ENCODE measurements at places on chromosomes 1 and 21.

DNA sequence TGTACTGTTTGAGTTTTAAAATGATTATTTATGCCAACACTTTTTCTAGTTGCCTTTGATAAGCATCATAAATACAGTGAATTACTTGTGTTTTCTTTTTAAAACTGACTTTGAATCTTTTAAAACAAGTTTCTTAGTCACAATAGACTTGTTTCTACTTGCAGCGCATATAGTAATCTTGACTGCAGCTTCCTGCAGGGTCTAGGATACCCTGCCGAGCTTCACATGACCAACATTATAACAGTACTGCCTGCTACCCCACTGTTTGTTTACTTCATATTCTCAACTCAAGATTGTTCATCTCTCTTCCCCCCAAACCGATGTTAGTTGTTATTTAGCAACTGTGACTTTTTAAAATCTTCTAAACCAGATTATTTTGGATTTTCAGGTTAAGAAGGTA, 751.3 kb upstream of the NEGR1 start:
- DNase-seq: no peak

DNA sequence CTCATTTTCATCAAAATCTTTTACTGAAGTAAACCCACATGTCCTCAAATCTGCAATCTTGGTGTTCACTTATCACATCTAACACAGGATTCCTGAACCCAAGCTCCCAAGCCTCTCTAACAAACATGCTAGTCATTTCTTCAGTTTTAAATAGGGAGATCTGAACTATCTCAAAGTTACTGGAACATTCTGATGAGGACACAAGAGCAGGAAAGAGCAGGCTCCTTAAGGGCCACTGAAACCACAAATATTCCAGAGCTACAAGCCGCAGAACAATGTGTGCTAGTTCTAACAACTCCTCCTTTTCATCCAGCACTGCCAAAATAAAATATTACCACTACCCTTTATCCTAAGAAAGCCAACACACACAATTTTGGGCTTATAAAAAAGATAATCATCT, 38.9 kb downstream of the WARS2 start:
- no peak for DNase-seq

- DNase-seq: no peak
Observed at GRCh38 chr1:12359359-12360133, 129.7 kb downstream of the VPS13D start.

- DNase-seq: peak; percentile 49
Observed at GRCh38 chr1:41739061-41739955, 179.4 kb downstream of the HIVEP3 start.

DNA sequence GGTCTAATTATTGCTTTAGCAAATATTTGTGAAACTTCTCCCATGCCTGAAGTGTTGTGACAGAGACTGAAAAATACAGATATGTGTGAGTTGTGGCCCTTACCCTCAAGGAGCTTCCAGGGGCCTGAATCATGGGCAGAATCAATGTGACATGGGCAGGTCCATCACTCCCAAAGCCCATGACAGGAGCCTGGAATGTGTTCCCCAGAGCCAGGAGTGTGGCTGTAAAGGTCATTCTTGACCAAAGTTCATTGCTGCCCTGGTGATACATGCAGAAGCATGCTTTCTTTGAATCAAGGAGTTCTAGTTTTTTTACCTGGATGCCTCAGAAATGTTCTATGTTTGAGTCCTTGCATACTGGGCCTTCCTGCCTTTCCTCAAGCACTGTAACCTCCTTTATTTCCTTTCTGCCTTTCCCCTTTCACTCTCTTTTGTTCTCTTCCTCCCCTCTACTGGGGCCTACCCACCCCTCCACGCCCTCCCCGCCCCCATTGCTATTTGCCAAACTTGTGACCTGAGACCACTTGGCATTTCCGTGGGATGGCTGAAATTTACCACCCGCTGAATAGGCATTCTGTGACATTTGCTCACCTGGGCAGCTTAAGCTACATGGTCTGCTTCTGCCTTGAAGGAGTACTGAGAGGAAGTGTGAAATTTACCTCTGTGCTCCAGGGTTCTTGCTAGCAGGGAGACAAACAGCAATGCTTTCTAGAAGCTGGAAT, 19.7 kb downstream of the PBX1 start:
- no peak for DNase-seq

DNA sequence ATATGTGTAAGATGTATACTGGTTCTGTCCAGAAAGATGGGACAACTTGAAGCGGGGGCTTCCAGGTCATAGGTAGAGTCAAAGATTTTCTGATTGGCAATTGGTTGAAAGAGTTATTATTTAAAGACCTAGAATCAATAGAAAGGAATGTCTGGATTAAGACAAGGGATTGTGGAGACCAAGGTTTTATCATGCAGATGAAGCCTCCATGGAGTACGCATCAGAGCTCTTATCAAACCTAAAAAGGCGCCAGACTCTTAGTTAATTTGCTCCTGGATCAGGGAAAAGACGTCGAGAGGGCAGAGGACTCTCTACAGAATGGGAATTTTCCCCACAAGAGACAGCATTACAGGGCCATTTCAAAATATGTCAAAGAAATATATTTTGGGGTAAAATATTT, 23.7 kb upstream of the ETV3 start:
- no peak for DNase-seq

- peak; percentile 44 for DNase-seq
Observed at GRCh38 chr1:19811206-19811851, 3.8 kb downstream of the RNF186 start.

GRCh38 chr1:217164403-217164802, 441.2 kb upstream of the ESRRG start:
- no peak for DNase-seq

- no peak for DNase-seq
Observed at GRCh38 chr1:205260948-205261732, 33.4 kb downstream of the TMCC2 start.

- no peak for DNase-seq
Observed at GRCh38 chr1:31926853-31927660, 11.1 kb downstream of the PTP4A2 start.

DNA sequence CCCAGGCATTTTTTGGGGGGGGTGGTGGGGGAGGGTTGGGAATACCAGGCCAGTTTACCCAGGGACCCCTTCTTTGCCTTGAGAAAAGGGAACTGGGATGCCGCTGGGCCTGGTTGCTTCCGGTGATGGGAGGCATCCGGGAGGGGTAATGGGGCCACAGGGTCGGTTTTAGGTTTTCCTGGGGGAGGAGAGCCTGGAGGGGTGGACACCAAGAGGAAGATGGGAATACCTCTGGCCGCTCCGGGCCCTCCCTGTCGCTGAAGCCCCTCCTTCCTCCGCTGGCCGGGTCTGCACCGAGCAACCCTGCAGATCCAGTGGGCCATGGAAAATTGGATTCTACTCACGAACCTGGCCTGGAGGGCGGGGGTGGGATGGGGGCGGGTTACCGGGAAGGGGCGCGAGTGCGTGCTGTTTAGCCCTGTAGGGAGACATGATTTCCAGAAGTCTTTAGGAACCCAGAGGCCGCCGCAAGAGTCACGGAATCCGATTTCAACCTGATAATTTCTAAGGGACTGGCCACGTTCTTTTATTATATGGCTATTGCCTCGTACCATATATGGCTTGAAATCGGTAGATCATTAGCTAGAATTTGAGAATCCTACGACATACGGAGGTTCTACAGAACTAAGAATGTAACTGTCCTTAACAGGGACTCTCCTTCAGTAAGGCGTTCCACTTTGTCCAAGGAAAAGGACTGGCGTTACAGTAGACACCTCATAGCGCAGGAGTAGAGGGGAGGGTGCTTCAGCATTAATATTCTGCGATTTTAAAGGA, 749 bp downstream of the AKIRIN1 start:
- DNase-seq: no peak

- no peak for DNase-seq
Observed at GRCh38 chr1:81998165-81998564, 197.4 kb downstream of the ADGRL2 start.

DNA sequence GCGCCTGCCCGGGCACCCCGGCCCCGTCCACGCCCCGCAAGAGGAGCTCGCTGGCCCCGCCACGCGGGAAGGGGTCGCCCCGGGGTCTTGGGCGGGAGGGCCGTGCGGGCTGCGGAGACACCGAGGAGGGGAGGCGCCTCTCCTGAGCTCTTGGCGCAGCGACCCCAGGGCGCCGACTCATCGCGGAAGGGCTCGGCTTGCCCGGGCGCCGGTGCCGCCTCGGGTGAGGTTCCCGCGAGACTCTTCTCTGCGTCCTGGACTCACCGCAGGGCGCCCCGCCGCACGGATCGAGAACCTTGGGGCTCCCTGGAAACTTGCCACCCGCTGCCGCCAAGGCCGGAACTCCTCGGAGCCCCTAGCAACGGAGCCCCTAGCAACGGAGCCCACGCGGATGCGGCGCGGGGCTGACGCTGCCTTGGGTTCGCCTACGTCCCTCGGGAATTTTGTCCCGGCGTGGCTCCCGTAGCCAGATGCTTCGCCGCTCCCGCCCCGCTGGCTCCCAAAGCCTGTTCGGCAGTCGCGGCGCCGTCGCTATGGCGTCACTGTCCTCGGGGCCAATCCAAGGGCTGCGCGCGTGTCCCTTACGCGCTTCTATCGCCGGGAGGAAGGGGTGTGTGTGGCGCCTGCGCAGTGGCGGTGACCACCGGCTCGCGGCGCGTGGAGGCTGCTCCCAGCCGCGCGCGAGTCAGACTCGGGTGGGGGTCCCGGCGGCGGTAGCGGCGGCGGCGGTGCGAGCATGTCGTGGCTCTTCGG, at the start of gene ATAD3A:
TSS of gene ATAD3A (plus strand) at position 630 of the 753 bp plus-strand sequence. CDS start at position 737, 107 bp downstream.
- DNase-seq: peak; percentile 97

DNA sequence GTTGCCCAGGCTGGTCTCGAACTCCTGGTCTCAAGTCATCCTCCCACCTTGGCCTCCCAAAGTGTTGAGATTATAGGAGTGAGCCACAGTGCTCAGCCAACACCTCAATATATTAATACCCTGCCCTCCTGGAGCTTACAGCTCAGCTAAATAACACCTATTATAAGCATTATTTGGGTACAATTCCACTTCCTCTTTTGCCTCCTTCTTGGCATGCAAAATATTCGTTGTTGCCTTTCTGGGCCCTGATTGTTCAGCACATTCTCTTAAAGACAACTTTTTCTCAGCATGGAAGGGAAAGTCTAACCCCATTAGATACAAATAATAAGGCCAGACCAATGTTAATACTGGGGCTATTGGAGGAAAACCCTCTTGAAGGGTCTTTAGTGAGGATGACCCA, 2.8 kb downstream of the PAQR7 start:
- no peak for DNase-seq

GRCh38 chr1:48726139-48726538, 50.6 kb downstream of the BEND5 start:
- no peak for DNase-seq

- DNase-seq: no peak
Observed at GRCh38 chr1:99645203-99645602, 710 bp upstream of the PALMD start.

DNA sequence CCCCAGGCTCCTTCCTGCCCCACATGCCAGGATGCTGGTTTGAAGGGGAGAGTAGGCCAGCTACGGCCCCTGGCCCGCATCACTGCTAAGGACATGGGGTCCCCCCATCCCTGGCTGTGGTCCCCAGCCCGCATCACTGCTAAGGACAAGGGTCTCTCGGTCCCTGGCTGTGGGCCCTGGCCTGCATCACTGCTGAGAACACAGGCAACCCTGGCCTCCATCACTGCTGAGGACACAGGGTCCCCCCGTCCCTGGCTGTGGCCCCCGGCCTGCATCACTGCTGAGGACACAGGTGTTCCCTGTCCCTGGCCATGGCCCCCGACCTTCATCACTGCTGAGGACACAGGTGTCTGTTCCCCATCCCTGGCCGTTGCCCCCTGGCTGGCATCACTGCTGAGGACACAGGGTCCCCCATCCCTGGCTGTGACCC, 448 bp upstream of the OBSCN start:
- no peak for DNase-seq

GRCh38 chr1:8813016-8813763, 4.2 kb downstream of the RERE start:
- DNase-seq: no peak
